ENCODE measurements at places on chromosomes 1 and 21.

DNA sequence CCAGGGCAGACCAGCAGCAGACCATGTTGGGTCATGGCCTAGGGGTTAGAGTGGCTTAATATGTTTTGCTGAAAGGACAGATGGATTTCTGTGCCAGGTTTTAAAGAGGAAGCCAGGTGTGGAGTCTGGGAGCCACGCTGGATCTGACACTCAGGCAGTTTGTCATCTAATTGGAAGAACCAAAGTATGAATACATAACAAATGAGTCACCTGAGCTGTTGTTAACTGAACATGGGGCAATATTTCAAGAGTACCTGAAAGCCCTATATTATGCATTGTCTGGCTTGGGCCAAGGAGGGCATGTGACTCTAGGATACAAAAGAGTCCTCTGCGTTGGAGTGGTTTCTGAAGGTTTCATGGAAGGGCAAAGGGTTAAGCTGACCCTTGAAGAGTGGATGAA is 70.6 kb downstream of the LMO4 start:
- DNase-seq: no peak

- DNase-seq: no peak
Observed at GRCh38 chr1:110173466-110174105, 23.3 kb downstream of the SLC6A17 start.

DNA sequence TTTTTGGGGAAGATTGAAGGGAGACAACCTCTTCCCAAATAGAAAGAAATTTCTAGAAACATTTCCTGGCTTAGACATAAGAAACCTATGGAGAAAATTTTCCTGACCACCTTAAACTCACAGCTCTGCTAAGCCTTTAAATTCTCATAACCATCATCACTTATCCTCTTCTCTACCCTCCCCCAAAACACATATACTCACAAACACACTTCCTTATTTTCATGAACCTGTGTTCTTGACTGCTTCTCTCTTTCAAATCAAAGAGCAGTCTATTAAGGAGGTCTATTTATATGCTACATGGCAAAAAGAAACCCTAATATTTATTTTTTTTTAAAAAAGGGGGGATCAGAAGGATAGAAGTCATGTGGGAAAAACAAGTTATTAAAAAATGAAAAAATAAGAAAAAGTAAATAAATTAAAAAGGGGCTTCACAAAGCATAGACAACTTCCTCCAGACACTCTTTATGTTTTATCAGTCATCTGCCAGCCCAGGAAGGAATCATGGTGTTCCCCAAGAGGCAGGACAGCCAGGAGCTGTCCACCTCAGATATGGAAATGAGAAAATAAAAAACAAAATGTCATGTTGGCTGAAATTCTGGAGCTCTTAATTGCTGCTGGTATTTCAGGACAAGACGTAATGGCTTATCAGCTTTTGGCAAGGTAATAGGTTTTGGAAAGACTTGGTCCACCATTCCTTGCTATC is 12.8 kb upstream of the RGS2 start:
- no peak for DNase-seq

DNA sequence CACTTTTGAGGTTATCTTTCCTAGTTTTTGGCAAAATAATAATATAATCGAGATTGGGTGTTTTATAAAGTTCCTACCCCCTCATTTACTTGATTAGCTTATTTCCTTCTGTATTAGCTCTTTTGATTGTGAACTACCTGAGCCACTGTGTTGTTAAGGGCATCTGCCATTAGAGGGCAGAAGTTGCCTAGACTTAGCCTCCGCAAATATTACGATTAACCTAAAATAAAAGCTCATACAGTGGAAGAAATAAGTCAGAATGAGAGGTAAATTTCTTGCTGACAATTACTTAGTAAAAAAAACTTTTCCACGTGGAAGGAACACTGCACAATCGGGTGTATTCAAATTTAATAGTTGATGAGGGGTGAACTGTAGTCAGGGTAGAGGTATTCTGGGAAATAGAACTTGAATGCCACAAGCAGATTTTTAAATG is 2.3 kb downstream of the H3-3A start:
- peak; percentile 76 for DNase-seq

GRCh38 chr1:165592945-165593823 is 37.9 kb upstream of the MGST3 start:
- peak; percentile 81 for DNase-seq

- DNase-seq: no peak
Observed at GRCh38 chr1:209150114-209150513, 433.4 kb upstream of the CAMK1G start.

All from CD4-positive, alpha-beta T cell treated with Interleukin-21 for 1 hour (primary cell).